ENCODE measurements at places on chromosomes 3 and 15.

DNA sequence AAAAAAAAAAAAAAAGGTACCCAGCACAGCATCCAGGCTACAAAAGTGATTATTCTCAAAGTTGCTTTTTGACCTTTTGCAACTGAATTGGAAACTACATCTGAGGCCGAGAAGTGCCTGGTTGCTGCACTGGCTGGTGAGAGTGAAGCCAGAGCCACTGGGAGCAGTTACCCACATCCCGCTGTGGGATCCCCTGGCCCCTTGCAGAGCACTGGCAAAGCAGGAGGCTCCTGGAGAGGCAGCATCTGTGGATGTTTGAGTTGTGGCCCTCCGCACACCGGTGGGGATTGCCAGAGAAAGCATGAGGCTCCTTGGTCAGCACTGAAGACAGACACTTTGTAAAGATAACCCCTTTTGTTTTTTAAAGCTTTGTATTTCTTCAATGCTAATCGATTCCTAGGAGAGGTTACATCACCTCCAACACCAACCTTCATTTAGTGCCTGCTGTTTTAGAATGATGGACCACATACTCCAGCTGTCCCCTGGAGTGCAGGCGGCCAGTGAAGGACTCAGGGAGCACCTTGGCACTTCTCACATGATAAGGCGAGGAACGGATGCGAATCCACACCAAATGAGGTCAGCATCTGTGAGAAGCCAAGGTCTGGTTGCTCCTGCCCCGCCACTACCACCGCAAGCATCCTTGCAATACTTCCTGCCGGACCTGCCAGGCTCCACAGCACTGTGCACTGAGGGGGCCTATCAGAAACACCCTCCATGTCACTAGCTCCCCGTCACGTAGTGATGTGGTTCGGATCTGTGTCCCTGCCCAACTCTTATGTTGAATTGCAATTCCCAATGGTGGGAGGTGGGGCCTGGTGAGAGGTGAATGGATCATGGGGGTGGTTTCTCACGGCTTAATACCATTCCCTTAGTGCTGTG, 256.5 kb downstream of the GABRB3 start:
- no peak for DNase-seq

DNA sequence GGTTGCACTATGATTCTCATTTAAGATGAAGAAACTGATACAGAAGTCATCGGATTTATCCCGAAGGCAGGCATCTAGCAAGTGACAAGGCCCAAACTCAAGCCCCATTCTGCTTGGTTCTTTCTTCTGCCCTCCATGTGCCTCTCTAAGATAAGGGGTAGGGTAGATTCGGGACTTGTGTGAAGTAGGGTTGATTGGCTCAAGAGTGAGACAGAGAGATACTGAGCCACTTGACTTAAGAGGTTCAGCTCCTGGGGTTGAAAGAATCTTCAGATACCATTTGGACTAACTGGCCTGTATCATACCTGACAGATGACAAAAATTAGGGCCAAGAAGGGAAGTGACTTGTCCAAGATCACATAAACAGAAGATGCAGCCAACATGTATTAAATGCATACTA, 891 bp downstream of the RFT1 start:
- DNase-seq: no peak

DNA sequence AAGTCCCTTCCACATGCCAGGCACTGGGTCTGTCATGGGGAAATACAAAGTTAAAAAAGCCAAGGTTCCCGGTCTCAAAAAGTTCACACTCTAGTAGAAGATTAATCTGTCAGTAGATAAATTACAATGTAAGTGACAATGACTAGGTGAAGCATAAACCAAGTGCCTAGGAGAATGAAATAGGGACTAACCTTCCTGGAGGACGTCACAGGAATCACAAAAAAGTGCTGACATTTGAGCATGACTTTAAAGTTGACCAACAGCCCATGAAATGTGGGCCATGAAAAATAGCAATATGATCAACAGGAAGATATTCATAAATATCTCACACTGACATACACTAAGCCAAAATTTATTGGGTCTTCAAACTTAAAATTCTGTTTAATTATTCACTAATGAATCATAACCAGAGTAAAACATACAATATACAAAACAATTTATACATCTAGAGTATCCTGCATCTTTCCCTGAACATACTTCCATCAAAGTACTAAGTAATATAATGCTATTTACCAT, 20.0 kb downstream of the COPS2 start:
- DNase-seq: no peak

DNA sequence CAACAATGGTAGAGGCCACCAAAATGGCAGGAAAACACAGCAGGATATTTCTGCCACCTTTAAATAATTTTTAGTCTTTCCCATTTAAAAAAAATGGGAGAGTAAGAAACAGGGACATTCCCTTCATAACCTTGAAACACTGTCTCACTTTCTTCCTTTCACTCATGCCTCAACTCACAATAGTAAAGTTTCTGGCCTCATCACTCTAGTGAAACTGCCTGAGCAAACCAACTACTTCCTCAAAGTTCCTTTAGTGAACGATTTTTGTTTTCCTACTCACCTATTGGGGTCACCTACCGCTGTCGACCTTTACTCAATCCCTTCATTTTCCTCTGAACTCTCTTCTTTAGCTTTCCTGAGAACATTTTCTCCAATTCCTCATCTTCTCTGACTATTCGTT, 33.0 kb downstream of the SHC4 start:
- DNase-seq: no peak

- no peak for DNase-seq
Observed at GRCh38 chr3:52531860-52532516, 1.7 kb downstream of the NT5DC2 start.

DNA sequence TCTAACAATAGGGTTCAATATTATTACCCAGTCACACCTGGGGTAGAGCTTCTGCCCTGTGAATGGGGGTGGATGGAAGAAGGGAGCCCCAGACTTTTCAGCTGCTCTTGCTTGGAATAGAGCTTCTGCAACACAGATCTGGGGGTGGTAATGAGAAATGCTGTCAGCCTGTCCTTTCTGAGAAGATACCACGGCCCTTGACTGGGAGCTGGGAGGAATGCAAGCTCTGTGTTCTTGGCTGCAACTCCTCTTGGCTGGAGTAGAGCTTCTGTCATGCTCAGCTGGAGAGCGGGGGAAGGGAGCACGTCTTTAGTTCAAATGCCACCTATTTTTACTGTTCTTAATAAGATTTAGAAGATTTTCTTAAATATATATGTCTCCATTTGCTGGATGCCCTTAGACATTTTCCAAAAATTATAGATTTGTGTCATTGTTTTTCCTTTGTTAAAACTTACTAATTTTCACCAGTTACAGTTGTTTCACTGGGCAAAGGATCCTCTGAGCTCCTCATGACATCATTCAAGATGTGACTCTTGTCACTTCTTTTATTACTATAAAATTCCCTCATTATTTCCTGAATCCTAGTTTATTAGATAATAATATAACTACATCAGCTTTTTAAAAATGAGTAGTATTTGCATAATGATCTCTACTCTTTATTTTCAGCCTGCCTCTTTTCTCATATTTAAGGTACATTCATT, 180.0 kb upstream of the TGFBR2 start:
- peak; percentile 86 for DNase-seq

GRCh38 chr3:4641863-4642563, 148.9 kb downstream of the ITPR1 start:
- DNase-seq: no peak

- DNase-seq: no peak
Observed at GRCh38 chr3:86865506-86865905, 125.4 kb downstream of the VGLL3 start.

DNA sequence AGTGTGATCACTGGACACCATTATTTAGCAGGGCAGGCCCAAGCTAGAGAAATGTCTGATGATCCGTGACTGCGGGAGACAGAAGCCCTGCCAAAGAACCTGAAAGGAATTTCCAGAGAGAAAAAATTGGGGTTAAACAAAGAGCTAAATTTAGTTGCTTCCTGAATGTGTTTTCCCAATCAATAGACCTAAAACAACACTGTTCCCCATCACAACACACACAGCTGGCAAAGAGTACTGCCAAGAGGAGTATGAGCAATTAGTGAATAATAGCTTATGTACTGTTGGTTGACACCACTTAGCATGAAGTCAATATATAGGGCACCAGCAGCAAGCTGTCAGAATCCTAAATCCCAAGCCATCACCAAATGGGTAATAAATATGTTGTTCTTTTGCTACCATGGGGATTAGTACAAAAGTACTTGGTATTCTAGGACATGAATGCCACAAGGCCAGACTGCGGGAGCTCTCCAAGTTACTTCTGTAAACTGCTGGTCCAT, 35.7 kb downstream of the CLK3 start:
- DNase-seq: no peak

- no peak for DNase-seq
Observed at GRCh38 chr15:36075333-36075732, 504.1 kb upstream of the CDIN1 start.

GRCh38 chr3:63624941-63625560, 27.4 kb upstream of the SNTN start:
- DNase-seq: peak; percentile 68

DNA sequence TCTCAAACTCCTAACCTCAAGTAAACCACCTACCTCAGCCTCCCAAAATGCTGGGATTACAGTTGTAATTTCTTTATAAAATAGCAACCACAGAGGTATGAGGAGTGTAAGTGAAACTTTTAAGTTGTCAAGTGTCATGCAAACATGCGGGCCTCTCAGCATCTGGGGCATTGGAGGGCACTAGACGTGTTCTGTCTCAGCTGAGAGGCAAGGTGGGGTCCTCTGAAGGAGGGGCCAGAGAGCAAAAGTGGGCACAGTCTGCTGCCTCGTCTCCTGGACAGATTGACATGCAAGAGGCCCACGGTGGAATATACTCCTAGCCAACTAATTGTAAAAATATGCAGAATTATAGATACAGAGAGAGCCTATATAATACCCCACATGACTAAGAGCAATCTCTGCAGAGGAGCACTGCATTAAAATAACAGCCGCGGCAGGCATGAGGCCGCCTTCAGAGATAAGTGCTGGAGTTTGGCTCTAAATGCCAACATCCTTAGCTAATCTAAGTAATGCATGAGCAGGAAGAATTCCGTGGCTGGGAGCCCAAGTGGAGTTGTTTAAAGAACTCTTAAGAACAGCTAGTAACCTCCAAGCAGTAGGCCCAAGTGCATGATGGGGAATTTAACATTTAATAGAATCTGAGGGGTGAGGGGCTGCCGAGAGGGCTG, 87.8 kb upstream of the RNU6-1 start:
- DNase-seq: peak; percentile 68

DNA sequence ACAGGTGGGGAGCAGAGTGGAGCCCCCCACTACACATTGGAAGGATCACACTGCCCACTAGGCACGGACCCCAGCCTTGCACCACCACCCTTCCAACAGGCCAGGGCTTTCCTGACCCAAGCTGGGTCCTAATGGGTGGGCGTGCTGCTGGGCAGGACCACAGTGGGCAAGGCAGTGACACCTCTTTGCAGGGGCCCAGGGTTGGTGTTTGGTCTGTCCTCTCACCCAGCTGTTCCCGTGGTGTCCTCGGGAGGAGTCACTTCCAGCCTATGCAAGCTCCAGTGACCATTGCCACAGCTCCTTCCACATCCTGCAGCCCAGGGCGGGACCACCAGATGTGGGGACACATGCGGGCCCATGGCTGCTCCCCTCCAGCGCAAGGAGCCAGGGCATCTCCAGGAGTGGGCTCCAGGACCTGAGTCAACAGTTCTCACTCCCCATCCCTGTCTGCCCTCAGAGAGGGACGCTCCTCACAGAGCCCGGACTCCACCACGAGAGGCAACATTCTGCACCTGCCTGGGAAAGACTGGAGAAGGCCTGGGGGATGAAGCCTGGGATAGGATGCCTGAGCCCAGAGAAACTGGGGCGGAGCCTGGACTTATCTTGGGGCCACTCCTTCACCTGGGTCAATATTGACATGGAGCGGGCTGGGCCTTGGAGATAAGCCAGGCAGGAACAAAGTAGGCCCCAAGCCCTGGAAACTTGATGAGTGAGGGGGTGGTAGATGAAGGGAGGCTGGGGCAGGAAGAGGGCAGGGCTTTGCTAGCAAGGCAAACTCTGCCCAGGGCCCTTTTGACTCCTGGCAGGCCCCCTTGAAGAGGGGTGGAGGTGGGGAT, 3.9 kb upstream of the VILL start:
- no peak for DNase-seq

GRCh38 chr15:25501828-25502446, 63.1 kb upstream of the UBE3A start:
- no peak for DNase-seq

DNA sequence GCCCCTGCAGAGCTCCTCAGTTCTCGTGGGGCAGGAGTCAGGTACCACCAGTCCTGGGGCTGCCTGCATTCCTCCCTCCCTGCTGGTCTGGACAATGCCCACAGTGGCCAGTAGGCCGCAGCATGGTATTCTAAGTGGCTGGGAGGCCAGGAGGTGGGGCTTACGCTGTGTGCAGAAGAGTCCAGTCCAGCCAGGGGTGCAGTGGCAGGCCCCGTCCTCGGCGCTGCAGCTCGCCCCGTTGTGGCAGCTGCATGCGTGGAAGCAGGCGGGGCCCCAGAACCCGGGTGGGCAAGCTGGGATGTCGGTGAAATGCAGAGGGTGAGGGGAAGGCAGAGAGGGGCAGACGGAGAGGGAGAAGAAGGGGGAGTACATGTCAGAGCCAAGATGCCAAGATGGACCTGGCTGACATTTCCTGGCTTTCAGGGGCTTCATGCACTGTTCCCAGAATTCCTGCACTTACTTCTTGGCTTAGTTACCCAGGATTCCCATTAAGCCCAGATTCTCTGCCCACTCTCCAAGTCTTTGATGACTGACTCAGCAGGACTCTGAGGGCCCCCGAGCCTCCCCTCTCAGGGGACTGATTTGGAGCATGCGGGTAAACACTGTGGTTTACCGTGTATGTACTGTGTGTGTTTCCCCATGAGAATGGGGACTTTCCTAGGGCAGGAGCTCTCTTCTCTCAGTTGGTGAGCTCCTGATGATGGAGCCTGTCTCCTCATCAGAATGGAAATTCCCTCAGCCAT, 47.5 kb downstream of the RAB11A start:
- DNase-seq: peak; percentile 45

- DNase-seq: no peak
Observed at GRCh38 chr3:16795581-16795980, 89.2 kb upstream of the PLCL2 start.

DNA sequence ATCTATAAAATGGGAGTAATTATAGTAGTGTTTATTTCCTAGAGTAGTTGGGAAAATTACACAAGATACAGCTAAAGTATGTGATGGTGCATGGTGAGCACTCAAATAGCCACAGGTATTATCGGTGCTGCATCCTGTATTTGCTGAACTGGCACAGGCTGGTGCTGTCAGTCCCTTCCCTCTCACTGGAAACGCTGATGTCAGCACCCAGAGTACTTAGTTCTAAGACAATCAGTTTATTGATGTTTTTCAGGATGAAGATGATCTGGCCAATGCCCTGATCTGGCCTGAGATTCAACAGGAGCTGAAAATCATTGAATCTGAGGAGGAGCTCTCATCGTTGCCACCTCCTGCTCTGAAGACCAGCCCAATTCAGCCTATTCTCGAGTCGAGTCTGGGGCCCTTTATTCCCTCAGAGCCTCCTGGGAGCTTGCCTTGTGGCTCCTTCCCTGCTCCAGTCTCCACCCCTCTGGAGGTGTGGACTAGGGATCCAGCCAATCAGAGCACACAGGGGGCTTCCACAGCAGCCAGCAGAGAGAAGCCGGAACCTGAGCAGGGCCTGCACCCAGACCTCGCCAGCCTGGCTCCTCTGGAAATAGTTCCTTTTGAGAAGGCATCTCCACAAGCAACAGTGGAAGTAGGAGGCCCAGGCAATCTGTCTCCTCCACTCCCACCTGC, 49.7 kb downstream of the TMEM39A start:
- no peak for DNase-seq
